Mucosa of descending colon (tissue), 3 donors: ENCODE measurements at places on chromosomes 2 and 18. TPM values are rescaled to one million over a fixed set of nuclear protein-coding genes. Genes with fewer than 3 reads are reported as not detected.

The STAT4 gene
- 4.0 TPM for total RNA-seq

The CENPA gene
- 10.1 TPM for total RNA-seq

The SERPINB5 gene
- 2.6 TPM for total RNA-seq

The RSAD2 gene
- total RNA-seq, result 8.9 TPM

GRCh38 chr18:48418539-48419276 lies 9.5 kb upstream of the ZBTB7C start:
- DNase-seq, result no peak

GRCh38 chr2:145021962-145022665 lies 502.2 kb upstream of the ZEB2 start:
- no peak for DNase-seq

GRCh38 chr18:25614168-25614567 lies 262.2 kb upstream of the ZNF521 start:
- no peak for DNase-seq

DNA sequence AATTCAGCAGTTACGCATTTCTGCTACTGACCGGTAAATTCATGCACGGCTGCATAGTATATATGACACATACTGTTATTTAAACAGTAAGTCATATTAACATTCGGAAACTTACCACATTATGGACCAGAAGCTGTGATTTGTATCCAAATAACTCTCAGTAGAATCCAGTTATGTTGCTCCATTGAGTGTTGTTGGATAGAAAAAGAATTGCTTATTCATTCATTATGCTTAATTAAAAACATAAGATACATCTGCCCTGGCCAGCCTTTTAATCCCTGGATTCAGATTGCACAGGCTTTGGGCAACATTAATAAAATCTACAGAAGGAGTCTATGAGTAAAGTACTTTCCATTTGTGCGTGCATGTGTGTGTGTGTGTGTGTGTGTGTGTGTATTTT lies 111.3 kb downstream of the CPS1 start:
- no peak for DNase-seq

GRCh38 chr18:57121542-57122112 lies 25.3 kb upstream of the BOD1L2 start:
- DNase-seq, result no peak

GRCh38 chr2:196334710-196335109 lies 163.3 kb upstream of the STK17B start:
- no peak for DNase-seq

DNA sequence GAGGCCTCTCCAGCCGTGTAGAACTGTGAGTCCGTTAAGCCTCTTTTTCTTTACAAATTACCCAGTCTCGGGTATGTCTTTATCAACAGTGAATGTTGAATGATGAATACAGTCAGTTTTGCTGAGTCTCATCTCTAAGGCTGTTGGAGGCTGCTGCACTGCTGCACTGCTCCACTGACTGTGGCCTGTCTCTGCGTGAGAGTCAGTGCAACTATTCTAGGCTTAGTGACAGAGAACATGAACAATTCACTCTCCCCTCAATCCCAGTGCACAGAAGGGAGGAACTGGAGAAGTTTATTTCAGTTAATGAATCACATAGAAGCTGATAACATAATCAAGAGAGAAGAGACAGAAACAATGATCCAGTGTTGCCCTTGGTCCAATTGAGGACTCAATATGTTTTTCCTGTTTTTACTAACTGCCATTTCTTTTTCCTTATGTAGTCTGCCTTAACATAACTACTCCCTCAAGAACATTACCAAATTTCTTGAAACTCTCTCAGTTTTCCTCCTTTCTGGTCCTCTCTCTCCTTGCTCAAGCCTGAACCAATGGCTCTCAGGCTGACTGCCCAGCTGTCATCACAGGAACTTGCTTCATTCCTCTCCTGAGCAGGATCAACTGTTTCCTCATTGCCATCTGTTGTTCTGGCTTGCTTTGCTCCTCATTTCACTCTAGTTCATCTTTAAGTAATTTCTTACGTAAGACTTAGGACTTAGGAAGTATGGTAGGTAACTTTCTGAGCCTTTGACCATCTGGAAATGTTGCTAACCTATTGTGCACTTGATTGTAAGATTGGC lies 483.2 kb downstream of the METTL4 start:
- DNase-seq, result no peak

GRCh38 chr2:202965810-202966460 lies 48.7 kb upstream of the NBEAL1 start:
- no peak for DNase-seq

DNA sequence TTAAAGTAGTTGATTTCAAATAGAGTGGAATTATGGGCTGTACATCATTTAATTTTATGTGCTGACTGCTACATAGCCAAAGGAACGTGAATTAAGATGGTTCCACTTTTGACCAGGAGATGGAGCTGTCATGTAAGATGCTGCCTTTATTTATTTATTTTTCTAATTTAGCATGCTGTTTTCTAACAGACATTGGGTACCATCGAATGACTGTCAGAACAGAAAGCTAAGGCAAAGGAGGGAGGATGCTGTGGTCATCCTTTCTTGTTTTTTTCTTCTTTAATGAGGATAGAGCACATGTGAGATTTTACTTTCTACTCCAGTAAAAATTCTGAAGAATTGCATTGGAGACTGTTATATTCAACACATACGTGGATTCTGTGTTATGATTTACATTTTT lies at the start of gene SCN2A:
SCN2A (plus strand) TSS at position 185 of the 400 bp plus-strand sequence. CDS start 56,410 bp downstream, outside the sequence.
- peak; percentile 45 for DNase-seq

DNA sequence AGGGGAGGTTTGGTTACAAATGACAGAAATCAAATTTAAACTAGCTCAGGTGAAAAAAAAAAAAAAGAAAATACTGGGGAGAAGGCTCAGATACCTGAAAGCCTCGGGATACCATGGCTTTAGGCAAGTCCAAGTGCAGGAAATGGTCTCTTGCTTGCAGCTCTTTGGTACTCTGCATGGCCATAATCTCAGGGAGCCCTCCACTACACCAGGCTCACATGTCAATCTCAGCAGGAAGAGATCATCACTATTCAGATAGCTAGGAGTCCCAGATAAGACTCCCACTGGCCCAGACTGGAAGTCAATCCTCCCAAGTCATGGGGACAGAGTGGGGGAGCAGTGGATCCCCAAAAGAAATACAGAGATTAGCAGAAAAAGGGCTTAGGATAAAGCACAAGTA lies 64.8 kb upstream of the RALBP1 start:
- no peak for DNase-seq

GRCh38 chr2:529424-529823 lies 147.8 kb downstream of the TMEM18 start:
- DNase-seq, result no peak

DNA sequence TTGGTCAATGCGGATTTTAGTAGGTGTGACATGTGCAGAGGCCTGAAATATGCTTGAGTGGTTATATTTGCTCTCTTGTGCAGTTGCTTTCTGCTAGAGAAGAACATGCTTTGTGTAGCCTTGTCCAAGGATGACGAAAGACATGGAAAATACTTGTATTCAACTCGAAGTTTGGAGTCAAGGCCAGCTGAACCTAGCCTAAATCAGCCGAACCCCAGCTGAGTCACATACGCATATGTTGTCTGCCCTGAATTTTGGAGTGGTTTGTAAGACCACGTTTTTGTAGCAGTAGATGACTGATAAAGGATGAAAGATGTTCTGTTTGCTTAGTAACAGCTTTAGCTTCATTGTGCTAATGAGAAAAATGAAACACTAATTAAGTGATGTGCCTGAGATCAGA lies 22.5 kb upstream of the SPAG16 start:
- no peak for DNase-seq

DNA sequence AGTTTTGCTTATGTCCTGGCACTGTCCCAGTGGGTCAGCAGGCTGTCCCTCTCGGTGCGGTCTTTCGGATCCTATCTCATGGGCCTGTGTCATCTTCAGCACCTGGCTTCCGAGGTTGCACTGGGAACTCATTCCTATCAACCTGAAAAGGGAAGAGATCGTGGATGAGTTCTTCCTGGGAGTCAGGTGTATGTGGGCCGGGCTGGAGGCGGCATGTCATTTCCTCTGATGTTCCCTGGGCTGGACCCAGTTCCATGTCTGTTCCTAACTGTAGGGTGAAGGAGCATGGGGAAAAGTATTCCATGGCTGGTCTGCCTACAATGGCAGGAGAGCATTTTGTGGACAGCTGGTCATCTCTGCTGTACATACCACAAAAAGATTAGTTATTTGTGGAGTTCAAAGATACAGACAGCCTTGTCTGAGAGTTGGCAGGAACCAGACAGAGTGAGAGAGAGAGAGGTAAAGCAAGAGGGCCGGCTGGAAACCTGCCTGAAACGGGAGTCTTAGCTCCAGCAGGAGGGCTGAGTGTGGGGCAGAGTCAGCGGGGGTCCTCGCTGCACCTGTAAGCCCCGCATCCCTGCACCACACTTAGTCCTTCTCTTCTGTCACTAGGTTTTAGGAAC lies 25.2 kb downstream of the FAM228A start:
- DNase-seq, result no peak

- DNase-seq, result no peak
Observed at GRCh38 chr18:2027016-2027415, 544.3 kb downstream of the METTL4 start.

DNA sequence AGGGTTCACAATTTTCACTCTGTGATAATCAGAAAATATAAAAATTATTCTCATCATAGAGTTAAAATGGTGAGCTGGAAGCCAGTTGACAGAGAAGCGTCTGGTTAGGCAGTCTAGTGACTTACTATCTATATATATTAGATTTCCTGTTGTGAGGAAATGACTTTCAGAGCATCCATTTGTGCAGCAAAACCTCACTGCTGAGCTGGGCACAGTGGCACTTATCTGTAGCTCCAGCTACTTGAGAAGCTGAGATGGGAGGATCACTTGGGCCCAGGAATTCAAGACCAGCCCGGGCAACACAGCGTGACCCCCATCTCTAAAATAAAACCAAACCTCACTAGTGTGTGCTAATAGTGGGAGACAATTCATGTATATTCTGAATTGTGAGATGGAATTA lies 7.2 kb upstream of the KIAA2012 start:
- DNase-seq, result no peak

DNA sequence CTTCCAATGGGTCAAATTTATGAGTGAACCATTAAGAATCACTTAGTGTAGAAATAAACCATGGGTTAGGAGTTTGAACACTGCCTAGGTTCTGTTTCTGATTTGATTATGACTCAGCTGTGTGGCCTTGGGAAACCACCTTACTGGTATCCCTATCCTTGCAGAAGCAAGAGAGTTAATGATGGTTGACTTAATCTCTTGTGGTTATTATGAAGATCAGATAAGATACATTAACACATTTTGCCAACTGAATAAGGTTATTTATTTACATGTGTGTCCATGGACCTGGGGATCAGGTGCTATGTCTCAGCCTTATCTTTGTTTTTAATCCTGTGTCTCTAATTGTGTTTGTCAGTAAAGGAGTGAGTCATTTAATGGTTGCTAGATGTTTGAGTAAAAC lies 5.4 kb upstream of the KCNJ13 start:
- DNase-seq, result no peak
